ENCODE measurements at places on chromosomes 12 and 14. TPM values are rescaled to one million over a fixed set of nuclear protein-coding genes. Genes with fewer than 3 reads are reported as not detected.

GRCh38 chr12:62971769-62972525 is 37.0 kb upstream of the PPM1H start:
- no peak for DNase-seq

DNA sequence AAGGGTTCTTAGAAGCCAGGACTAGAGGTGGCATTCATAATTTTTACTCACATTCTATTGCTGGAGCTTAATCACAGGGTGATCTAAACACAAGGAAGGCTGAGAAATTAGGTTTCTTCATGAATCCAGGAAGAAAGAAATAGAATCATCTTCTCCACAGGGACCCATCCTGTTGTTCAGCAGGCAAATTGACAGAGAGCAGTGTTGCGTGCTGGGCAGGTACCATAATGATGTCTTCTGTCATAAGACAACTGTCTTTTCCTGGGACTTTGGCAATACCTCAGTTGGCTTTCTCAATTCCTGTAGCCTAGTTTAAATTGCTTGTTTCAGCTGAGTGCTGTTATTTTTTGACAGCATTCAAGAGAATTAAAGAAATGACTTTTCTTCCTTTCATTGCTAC is 468.0 kb upstream of the SYT1 start:
- no peak for DNase-seq

- no peak for DNase-seq
These were observed 2.2 kb downstream of the OASL start for GRCh38 chr12:121036810-121037326.

DNA sequence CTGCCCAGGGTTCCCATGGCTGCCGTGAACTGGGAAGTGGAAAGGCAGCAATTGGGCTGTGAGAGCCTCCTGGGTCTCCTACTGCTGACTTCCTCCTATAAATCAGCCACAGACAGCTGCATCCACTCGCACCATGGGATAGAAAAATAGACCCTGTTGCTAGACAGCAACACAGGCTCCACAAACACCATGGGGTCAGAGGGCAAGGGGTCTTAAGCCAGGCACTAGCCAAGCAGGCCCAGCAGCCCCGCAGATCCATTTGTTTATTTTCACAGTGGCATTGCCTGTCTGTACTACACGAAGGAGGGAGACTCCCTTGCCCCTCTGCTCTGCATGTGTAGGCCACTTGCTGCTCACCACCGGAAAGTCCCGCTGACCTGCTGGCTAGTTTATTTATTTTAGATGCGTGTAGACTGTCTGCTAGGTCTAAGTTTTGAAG is 139.8 kb downstream of the DACT1 start:
- DNase-seq, result no peak

DNA sequence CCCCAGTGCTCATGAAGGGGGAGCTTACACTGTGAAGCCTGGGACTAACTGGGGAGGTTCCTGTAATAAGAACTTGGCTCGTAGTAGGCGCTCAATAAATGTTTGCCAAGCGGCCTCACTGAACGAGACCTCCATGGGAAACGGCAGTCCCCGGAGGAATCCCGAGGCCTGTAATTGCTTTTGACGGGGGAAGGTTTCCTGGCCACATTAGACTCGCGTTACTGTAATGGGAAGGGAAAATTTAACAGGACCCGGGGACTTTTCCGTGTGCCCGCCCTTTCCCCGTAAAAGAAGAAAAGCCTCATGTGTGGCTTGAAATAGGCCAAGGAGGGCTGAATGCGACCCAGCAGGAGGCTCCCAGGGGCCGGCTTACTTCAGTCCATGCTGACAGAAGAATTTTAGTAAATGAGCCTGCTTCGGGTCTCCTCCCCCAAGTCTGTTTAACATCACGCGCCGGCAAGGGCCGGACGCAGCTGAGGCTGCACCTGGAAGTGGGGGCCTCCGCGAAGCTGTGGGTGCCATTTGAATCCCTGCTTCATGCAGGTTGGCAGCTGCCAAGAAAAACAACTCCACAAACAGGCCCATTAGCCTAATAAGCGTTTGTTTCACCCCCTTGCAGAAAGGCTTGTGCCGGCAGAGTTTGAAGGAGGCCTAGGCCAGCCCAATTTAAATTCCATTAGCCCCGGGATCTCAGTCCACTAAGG is 39.8 kb upstream of the PWP1 start:
- no peak for DNase-seq

- no peak for DNase-seq
These were observed 127.7 kb upstream of the CAND1 start for GRCh38 chr12:67141296-67142018.

GRCh38 chr12:7624478-7624877 is 41.2 kb downstream of the APOBEC1 start:
- no peak for DNase-seq

DNA sequence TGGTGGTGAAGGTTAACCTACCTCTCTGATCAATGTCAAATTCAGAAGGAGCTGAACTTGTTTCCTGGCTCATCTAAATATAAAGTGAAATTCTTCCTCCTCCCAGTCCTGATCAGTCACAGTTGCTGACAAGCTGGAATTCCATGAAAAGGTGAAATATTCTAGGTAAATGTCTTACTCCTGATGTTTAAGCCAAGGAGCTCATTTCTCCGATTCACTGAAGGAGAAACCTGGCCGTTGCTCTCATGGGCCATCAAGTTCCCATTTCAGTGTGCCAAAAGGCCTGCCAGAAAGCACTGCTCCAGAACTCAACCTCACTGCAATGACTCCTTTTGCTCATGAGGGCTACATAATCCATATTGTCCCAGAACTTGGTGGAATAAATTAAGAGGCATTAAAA is 707.5 kb downstream of the GALC start:
- DNase-seq, result no peak

DNA sequence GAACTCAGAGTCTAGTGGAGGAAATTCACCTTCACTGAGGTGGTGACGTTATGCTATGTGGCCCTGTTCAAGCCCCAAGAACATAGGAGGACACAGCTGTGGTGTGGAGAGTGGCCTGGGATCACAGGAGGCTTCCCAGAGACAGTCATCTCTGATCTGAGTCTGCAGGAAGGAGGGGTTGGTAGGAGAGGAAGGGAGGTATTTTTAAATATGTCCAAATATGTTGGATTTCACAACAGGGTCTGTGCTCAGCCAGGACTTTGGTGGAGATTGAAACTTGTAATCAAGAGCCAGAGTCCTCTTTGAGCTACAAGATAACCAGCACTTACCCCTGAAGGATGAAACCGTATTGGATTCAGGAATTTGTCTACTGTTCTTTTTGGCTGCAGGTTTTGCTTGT is 26.4 kb upstream of the MED13L start:
- DNase-seq, result no peak

DNA sequence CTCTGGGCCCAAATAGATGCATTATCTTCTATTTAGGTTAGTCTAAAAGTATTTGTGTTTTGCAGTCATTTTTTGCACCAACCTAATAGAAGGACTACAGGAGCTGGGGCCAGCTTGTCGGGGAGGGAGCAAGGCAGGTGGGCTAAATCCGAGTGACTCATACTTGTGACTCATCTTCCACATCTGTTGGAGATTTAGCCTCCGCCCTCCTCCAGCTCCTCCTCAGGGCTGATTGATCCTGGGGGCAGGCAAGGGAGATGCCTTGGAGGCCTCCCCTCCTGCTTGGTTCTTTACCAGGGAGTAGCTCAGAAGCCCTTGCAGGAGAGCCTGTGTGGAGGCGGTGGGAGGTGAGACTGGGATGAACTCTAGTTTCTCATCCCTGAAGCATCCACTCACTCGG is 27.9 kb downstream of the RHOF start:
- DNase-seq, result no peak

GRCh38 chr12:101927036-101927435 is 49.7 kb downstream of the DRAM1 start:
- no peak for DNase-seq

DNA sequence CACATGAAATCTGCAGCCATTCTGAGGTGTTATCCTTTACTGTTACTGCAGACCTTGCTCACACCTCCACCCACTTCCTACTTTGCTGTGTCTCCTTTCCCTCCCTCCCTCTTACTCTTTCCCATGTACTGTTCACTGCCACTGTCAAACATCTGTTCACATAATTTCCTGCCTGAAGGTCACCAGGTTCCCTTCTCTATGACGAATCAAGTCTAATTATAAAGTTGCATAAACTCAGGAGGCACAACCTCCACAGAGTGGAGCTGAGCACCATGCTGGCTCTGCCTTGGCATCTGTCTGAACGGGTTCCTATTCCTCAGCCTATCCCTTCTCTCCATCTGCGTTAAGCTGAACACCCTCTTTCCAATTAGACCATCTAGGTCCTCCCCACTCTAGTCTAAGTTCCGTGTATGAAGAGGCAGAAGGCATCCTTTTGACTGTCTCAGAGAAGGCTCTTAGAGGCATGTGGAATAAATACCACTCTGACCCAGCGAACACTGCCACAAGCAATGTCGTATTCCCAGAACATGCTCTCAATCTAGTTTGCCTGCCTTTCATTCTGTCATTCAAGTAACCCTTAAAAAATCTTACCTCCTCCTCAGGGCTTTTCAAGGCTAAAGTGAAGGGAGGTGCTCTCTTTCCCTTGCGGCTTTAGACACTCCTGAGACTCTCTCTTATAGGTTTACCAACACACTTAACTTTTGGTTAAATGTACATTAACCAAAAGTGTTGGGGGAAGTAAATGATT is 48.7 kb downstream of the ACADS start:
- DNase-seq, result no peak

DNA sequence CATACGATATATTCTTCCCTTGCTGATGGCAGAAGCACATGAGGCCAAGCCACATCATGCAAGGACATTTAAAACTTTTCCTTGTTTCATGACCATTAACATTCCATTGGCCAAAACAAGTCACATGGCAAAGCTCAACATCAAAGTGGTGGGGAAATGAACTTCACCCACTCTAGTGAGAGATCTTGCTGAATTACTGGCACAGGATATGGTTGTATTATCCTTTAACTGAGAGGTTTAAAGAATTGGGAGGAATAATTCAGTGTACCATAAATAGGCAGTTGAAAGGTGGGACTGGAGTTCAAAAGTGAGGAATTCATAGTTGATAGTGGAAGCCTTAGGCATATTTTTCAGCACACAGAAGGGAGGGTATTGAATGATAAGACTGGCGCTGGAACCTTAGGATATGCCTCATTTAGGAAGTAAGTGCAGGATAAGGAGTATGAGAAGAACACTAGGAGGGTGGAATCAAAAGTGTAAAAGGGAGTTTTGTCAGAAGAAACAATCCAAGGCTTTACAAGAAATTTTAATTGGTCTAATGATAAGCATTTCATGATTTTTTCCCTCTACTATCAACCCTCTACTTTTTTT is 398.8 kb downstream of the C12orf75 start:
- DNase-seq, result no peak

DNA sequence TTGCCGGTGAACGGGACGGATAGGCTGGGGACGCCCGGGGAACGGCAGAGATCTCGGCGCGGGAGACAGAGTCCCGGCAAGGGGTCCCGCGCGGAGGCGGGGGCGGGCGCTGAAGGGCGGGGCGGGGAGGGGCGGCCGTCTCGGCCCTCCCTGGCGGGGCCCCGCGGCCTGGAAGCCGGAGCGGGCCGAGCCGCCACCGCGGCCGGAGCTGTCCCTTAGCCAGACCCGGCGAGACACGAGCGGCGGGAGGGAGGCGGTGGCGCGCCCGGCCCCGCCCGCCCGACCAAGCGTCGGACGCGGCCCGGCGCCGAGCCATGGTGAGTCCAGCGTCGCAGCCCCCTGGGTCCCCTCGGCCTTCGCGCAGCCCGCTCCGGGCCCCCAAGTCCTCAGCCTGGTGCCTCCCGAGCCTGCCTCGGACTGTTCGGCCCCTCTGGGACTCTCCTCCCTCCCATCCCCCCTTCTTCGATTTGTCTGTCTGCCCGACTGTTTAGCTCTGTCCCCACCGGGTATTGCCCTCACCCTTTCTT is at the start of gene ARHGEF40:
TSS of gene ARHGEF40 (plus strand) at position 222 of the 527 bp plus-strand sequence. CDS start at position 315, 93 bp downstream.
- DNase-seq, result peak; percentile 84

DNA sequence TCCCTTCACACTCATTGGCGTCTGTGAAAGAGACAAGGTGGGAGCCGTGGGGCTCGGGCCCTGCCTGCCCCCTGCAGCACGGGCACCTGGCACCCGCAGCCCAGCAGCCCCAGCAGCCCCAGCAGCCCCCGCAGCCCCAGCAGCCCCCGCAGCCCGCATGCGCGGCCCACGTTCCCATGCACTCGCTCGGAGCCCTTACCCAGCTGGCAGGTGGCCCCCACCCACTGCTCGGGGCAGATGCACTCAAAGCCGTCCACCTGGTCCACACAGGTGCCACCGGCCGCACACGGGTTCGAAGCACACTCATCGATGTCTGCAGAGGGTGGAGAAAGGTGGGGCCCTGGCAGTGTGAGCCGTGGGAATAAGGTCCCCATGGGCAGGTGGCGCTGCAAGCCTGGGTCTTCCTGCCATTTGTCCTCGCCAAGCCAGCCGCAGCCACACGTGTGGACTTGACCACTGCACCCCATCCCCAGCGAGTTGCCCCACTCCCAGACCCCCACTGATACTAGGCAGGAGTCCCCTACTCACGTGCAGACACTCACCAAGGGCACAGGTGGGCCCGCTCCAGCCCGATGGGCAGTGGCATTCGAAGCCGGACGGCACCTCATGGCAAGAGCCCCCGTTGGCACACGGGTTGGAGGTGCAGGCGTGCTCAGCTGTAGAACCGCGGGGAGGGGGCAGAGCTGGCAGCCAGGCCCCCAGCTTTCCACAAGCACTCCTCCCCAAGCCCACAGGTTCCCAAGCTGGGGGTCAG is 17.3 kb downstream of the JAG2 start:
- no peak for DNase-seq

GRCh38 chr12:132393991-132394949 is 64.9 kb upstream of the GALNT9 start:
- DNase-seq, result no peak

- no peak for DNase-seq
These were observed 108.5 kb downstream of the DACT1 start for GRCh38 chr14:58746261-58746660.

DNA sequence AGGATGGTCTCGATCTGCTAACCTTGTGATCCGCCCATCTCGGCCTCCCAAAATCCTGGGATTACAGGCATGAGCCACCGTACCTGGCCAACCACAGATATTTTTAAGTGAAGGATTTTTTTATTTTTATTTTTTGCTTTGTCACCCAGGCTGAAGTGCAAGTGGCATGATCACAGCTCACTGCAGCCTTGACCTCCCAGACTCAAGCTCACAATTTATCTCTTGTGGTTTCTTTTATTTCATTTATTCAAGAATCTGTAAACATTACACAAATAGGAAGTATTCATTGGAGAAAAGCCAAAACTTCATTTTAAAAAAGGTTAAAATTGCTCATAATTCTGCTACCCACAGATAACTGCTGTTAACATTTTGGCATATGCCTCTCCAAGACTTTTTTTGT is 13.3 kb downstream of the MOAP1 start:
- no peak for DNase-seq

DNA sequence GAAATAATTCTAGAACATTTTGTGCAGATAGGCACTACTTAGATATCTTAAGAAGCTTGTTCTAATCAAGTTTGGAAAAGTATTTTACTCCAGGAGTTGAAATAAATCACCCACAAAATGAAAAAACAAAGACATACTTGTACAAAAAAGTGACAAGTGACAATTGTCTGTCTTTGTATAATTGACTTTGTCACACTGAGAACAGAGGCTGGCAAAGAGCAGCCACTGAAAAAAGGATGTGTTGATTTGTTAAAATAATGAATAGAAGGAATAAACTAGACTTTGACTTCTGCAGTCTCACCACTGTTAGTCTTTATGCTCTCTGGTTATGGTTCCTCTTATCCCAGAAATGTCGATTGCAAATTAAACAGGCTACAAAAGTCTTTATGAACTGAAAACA is 77.6 kb downstream of the PTPRR start:
- DNase-seq, result peak; percentile 12

LMO3 gene
- total RNA-seq, result 1,227 TPM

CNTN1 gene
- total RNA-seq, result 543 TPM

SLC48A1 gene
- 8.6 TPM for total RNA-seq

TSHR gene
- 0.41 TPM for total RNA-seq

NXPH4 gene
- 0.82 TPM for total RNA-seq

TRHDE gene
- 40.4 TPM for total RNA-seq

Measured in frontal cortex (tissue), 4 donors.